ENCODE measurements at places on chromosomes 12 and 14.

GRCh38 chr12:66648033-66648735 lies 30.7 kb downstream of the GRIP1 start:
- DNase-seq: no peak

GRCh38 chr12:10354071-10354470 lies 35.8 kb downstream of the KLRK1 start:
- DNase-seq: no peak

GRCh38 chr14:52078095-52078531 lies 9.3 kb upstream of the NID2 start:
- no peak for DNase-seq

- no peak for DNase-seq
Observed at GRCh38 chr14:92400579-92401444, 77.8 kb downstream of the SLC24A4 start.

GRCh38 chr12:92581604-92582003 lies 121.2 kb upstream of the PLEKHG7 start:
- DNase-seq: no peak

GRCh38 chr14:32571995-32572866 lies 243.1 kb downstream of the AKAP6 start:
- DNase-seq: no peak

All from islet precursor cell (in vitro differentiated cells).